Activated CD8-positive, alpha-beta T cell treated with anti-CD3 and anti-CD28 coated beads for 36 hours (primary cell): ENCODE measurements at places on chromosomes 11 and 22.

DNA sequence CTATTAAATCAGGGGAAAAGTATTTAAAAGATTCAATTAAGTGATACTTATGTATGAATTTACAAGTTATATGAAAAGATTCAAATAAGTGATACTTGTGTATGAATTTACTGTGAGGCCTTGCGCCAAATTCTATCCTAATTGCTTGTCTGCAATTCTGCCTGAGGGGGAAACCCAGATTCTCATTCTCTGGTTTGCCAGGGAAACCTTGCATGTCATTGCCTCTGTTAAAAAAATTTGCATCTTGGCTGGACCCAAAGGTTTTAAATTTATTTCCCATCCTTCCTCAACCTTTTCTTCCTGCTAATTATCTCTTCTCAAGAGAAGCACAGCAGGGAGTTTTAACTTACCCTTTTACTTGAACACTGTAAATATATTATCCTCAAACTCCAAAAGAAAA is 13.8 kb downstream of the OLFML1 start:
- peaks cover 10% of the 10 kb centered on the region for H3K4me1 ChIP-seq
- H3K4me3 ChIP-seq: no peak overlapping the region
- H3K36me3 ChIP-seq: peaks cover 3% of the 10 kb centered on the region
- H3K27ac ChIP-seq: no peak overlapping the region
- peaks cover 2% of the 10 kb centered on the region for H3K27me3 ChIP-seq
- no peak for DNase-seq

GRCh38 chr11:102026217-102026616 is 21.0 kb upstream of the CFAP300 start:
- no peak for DNase-seq
- peaks cover 7% of the 10 kb centered on the region for H3K27me3 ChIP-seq
- no peaks in the 10 kb centered on the region for H3K36me3 ChIP-seq
- no peaks in the 10 kb centered on the region for H3K4me1 ChIP-seq
- no peak overlapping the region for H3K27ac ChIP-seq

DNA sequence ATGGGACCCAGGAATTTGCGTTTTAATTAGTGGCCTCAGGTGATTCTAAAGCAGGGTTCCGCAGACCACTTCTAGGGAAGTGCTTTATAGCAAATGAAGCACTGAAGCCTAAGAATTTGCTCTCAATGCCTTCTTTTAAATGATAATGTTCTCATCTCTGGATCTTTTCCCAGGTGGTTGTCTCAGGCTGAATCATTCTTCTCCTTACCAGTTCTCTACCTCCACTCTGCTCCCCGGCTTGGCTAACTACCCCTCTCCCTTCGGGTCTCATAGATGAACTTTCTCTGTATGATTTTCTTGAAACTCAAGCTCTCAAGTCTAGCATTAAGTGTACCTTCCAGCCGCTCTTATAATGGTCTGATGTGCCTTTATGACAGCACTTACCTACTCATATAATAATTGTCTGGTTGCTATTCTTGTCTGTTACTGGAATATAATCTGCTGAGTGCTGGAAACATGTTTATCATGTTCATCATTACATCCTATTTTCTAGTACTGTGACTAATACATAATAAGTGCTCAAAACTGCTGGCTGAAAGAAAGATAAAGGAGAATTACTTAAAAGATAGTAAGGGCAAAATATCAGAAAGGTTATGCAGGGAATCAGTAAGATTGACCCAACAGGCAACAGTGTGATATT is 195.9 kb upstream of the SESN3 start:
- peaks cover 2% of the 10 kb centered on the region for H3K27me3 ChIP-seq
- H3K27ac ChIP-seq: no peak overlapping the region
- no peaks in the 10 kb centered on the region for H3K4me1 ChIP-seq
- H3K4me3 ChIP-seq: no peak overlapping the region
- H3K36me3 ChIP-seq: no peaks in the 10 kb centered on the region

DNA sequence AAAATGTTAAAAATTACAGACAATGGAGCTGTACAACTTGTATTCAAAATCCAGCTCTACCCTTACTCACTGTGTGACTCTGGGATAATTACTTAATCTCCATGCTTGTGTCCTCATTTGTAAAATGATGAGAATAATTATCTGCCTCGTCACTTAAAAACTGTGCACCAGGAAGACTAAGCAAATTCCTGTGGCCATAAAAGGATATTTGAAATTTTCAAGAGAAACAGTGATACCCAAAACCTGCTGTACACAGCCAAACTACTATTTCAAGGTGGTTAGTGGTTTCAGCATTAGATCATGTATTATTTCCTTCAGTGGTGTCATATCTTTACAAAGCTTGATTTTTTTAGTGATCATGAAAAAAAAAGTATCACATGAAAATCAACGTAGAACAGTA is 136.9 kb downstream of the METTL15 start:
- no peaks in the 10 kb centered on the region for H3K27me3 ChIP-seq
- no peak overlapping the region for H3K4me3 ChIP-seq
- DNase-seq: no peak
- H3K4me1 ChIP-seq: no peaks in the 10 kb centered on the region
- H3K36me3 ChIP-seq: peaks cover 27% of the 10 kb centered on the region
- no peak overlapping the region for H3K27ac ChIP-seq

DNA sequence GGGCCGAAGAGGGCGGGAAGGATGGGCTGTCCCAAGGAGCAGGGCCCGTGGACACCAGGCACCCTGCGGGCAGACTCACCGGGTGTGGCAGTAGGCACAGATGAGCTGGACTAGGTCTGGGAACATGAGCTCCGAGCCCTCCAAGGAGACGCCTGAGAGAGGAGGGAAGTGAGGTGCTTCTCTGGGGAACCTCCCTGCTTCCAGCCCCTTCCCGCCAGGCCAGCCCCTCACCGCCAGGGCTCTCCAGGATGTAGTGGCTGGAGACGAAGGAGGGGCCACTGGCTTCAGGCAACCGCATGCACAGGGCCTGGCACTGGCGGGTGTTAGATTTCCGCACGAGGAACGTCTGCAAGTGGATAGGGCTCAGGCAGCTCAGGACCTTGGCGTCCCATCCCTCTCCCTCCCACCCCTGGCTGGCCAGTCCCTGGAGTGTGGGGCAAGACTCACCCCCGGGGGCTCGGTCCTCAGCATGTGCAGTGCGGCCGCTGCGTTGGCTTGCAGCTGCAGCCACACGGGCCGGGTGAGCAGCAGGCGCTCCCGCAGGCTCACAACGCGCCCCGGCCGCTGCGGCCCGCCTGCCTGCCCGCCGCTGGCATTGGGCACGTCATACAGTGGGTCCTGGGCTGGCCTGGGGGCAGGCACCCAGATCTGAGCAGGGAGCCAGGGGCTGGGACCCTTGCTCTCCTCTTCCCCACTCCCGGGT is 552 bp downstream of the RIN1 start:
- peaks cover 33% of the 10 kb centered on the region for H3K4me1 ChIP-seq
- no peaks in the 10 kb centered on the region for H3K27me3 ChIP-seq
- peak; percentile 24 for DNase-seq
- peaks cover 23% of the 10 kb centered on the region for H3K36me3 ChIP-seq
- peak overlapping the region; percentile 85 for H3K27ac ChIP-seq

- peak overlapping the region; percentile 80 for H3K27ac ChIP-seq
- H3K36me3 ChIP-seq: peaks cover 5% of the 10 kb centered on the region
- peak overlapping the region; percentile 82 for H3K4me3 ChIP-seq
- H3K27me3 ChIP-seq: peaks cover 5% of the 10 kb centered on the region
Observed at GRCh38 chr11:124115782-124116616, 749 bp downstream of the VWA5A start.

- peaks cover 10% of the 10 kb centered on the region for H3K36me3 ChIP-seq
- peak within 1 kb of the TSS; percentile 73 for H3K4me3 ChIP-seq
- H3K27me3 ChIP-seq: no peaks in the 10 kb centered on the region
- H3K4me1 ChIP-seq: peaks cover 10% of the 10 kb centered on the region
- no peak for DNase-seq
Observed at GRCh38 chr11:818396-819128, at the start of gene PNPLA2. Gene PNPLA2, plus strand, starts transcription at chr11:818914. Its CDS starts 805 bp downstream, at chr11:819719.

GRCh38 chr11:1276866-1277615 is 32.4 kb downstream of the TOLLIP start:
- no peak overlapping the region for H3K27ac ChIP-seq
- H3K27me3 ChIP-seq: no peaks in the 10 kb centered on the region
- H3K4me1 ChIP-seq: no peaks in the 10 kb centered on the region
- no peak for DNase-seq

DNA sequence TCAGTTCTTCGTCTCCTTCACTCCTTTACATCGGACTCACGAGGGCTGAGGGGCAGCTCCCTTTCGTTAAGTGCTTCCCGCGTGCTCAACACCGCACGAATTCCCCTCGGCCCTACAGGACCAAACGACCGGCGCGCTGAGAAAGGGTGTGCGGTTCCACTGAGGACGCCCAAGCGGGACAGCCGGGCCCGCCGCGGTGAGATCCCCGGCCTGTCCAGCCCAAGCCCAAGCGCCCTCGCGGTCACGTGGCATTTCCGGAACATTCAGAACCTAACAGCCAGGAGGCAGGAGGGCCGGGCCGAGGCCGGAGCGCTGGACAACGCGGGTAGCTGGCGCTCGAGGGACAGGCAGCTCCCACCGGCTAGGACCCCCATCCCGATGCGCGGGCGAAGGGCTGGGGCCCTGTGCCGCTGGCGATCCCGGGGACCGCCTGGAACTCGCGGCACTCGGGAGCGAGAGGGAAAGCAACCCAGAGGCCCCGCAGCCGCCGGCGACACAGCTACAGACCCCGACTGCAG is 737 bp upstream of the STIP1 start:
- no peak overlapping the region for H3K4me3 ChIP-seq
- peak overlapping the region; percentile 98 for H3K27ac ChIP-seq
- DNase-seq: peak; percentile 56
- H3K27me3 ChIP-seq: no peaks in the 10 kb centered on the region

- H3K27me3 ChIP-seq: no peaks in the 10 kb centered on the region
- H3K36me3 ChIP-seq: no peaks in the 10 kb centered on the region
- no peak within 1 kb of the TSS for H3K27ac ChIP-seq
- peaks cover 12% of the 10 kb centered on the region for H3K4me1 ChIP-seq
Observed at GRCh38 chr22:26617271-26618199, at the start of gene CRYBB1. Gene CRYBB1, minus strand, starts transcription at chr22:26618027. Its CDS starts 1,708 bp downstream, at chr22:26616319.
